ENCODE measurements at places on chromosomes 7 and 10. TPM values are rescaled to one million over a fixed set of nuclear protein-coding genes. Genes with fewer than 3 reads are reported as not detected.

DNA sequence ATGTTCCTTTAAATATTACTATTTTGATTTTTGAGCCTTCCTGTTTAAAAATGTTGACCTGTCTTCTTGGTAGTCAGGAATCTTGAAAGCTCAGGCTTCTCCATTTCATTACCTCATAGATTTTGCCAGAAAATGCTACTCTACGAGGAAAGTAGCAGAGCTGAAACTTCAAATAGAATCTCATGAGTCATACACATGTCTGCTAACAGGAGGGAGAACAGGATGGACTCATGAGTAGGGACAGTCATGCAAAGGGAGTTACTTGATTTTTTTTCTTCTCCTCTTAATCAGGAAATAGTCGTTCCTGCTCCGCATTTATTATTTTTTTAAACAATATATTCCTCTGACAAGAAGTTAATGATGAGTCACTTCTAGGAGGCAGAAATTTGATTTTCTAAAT lies 37.0 kb upstream of the MINDY3 start:
- DNase-seq = peak; percentile 27
- H3K36me3 ChIP-seq = no peaks in the 10 kb centered on the region
- H3K27ac ChIP-seq = no peak overlapping the region
- no peaks in the 10 kb centered on the region for H3K4me1 ChIP-seq
- H3K4me3 ChIP-seq = no peak overlapping the region

- H3K4me3 ChIP-seq = no peak overlapping the region
- peak; percentile 67 for DNase-seq
- H3K4me1 ChIP-seq = peaks cover 15% of the 10 kb centered on the region
Measured at GRCh38 chr7:34838329-34838728, 180.3 kb downstream of the NPSR1 start.

DNA sequence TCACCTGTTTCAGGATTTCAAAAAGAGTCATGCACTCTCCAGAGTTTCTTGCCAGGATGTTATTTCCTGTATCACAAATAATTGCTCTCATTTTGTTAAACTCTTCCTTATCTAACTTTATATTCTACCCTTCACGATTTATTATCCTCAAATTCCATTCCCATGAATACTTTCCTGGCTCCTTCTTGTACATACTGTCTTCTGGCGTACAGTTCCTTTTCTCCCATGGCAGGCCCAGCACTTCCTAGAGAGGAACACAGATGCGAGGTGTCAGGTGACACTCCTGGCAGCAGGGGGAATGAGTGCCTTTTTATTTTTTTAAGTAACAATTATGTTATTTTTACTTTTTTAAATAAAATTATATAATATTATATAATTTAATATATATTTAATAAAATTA lies 411.9 kb downstream of the TFEC start:
- no peak overlapping the region for H3K27ac ChIP-seq
- no peaks in the 10 kb centered on the region for H3K4me1 ChIP-seq
- H3K27me3 ChIP-seq = no peaks in the 10 kb centered on the region
- peak; percentile 85 for DNase-seq
- no peak overlapping the region for H3K4me3 ChIP-seq
- H3K36me3 ChIP-seq = no peaks in the 10 kb centered on the region

DNA sequence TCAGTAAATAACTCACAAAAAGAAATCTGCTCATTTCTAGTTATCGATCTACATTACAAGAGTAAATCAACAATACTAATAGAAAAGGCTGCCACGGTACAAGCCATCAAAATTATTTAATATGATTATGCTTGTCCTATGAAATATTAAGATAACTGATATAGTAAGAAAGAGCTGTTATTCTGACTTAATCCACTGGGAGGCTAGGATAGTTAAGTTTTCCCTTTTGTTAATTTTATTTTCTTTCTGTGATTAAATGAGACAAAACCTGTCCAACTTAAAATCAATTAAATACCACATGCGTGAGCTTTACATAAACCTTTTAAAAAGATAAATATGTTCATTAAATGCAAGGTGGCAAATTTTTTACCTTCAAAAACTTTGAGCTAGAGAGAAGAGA lies 114.8 kb downstream of the LMBR1 start:
- H3K27ac ChIP-seq = no peak overlapping the region
- no peak overlapping the region for H3K4me3 ChIP-seq
- no peaks in the 10 kb centered on the region for H3K4me1 ChIP-seq
- no peaks in the 10 kb centered on the region for H3K36me3 ChIP-seq

GRCh38 chr10:89566992-89567391 lies 31.6 kb upstream of the SLC16A12 start:
- H3K27ac ChIP-seq = no peak overlapping the region
- peaks cover 2% of the 10 kb centered on the region for H3K27me3 ChIP-seq
- H3K36me3 ChIP-seq = no peaks in the 10 kb centered on the region
- no peak overlapping the region for H3K4me3 ChIP-seq
- no peaks in the 10 kb centered on the region for H3K4me1 ChIP-seq

GRCh38 chr7:117667456-117667855 lies 187.6 kb downstream of the CFTR start:
- H3K27me3 ChIP-seq = no peaks in the 10 kb centered on the region
- no peak overlapping the region for H3K4me3 ChIP-seq
- peak; percentile 34 for DNase-seq

GRCh38 chr7:149240637-149241036 lies 1.2 kb downstream of the ZNF212 start:
- no peak for DNase-seq
- no peaks in the 10 kb centered on the region for H3K27me3 ChIP-seq
- peak overlapping the region; percentile 92 for H3K4me3 ChIP-seq
- peak overlapping the region; percentile 0 for H3K27ac ChIP-seq
- H3K4me1 ChIP-seq = peaks cover 13% of the 10 kb centered on the region

DNA sequence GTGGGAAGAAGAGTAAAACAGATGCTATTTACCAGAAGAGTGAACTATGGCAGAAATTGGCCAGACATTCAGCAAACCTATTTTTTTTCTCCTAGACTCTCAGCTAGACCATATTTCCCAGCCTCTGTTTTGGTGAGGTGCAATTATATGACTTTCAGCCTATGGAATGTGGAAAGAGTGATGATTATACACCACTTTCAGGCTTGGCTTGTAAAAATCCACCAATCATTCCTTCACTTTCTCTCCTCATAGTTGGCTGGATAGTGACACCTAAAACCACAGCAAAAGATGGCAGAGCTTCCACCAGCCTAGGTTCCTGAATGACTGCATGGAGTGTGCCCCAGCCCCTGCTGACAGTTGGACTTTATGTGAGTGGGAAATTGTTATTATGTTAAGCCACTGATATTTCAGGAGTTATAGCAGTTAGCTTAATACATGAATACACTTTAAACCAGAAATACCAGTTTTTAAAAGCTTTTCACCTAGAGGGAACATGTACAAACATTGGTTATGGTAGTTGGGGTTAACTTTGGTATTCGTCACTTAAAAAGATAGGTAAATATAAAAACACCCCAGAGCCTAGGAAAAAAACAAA lies 19.1 kb upstream of the TNKS2 start:
- peak; percentile 45 for DNase-seq
- no peak overlapping the region for H3K4me3 ChIP-seq
- H3K36me3 ChIP-seq = no peaks in the 10 kb centered on the region
- H3K27ac ChIP-seq = no peak overlapping the region
- peaks cover 6% of the 10 kb centered on the region for H3K27me3 ChIP-seq

DNA sequence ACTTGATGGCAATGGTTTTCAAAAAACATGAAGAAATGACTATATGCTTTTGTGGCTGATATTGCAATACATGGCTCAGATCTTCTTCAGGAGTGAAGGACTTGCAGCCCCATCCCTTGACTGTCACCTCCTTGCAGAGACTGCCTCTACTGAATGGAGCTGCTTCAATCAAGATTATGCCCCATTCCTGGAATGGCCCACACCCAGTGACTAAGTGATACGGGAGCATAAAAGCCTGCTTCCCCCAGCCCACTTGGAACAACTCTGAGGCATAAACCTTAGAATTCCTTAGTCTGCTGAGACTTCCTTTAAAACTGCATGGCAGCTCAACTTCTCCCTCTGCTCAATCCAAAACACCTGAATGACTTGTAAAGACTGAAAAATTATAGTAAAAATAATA lies 957.1 kb downstream of the SORCS3 start:
- no peak overlapping the region for H3K4me3 ChIP-seq
- H3K27ac ChIP-seq = no peak overlapping the region
- no peaks in the 10 kb centered on the region for H3K36me3 ChIP-seq
- no peak for DNase-seq
- H3K27me3 ChIP-seq = no peaks in the 10 kb centered on the region
- no peaks in the 10 kb centered on the region for H3K4me1 ChIP-seq

- no peak overlapping the region for H3K27ac ChIP-seq
- no peaks in the 10 kb centered on the region for H3K36me3 ChIP-seq
- no peaks in the 10 kb centered on the region for H3K27me3 ChIP-seq
- no peak overlapping the region for H3K4me3 ChIP-seq
Measured at GRCh38 chr7:67470256-67470751, 473.7 kb downstream of the TYW1 start.

- H3K27me3 ChIP-seq = no peaks in the 10 kb centered on the region
- peak; percentile 69 for DNase-seq
- H3K4me3 ChIP-seq = no peak overlapping the region
- H3K36me3 ChIP-seq = no peaks in the 10 kb centered on the region
- H3K27ac ChIP-seq = no peak overlapping the region
- no peaks in the 10 kb centered on the region for H3K4me1 ChIP-seq
Measured at GRCh38 chr10:101441541-101442455, 87.8 kb downstream of the BTRC start.

GRCh38 chr7:116929021-116929420 lies 24.3 kb upstream of the ST7 start:
- H3K27ac ChIP-seq = no peak overlapping the region
- no peak for DNase-seq
- H3K36me3 ChIP-seq = no peaks in the 10 kb centered on the region
- H3K27me3 ChIP-seq = peaks cover 2% of the 10 kb centered on the region
- peaks cover 5% of the 10 kb centered on the region for H3K4me1 ChIP-seq

- no peaks in the 10 kb centered on the region for H3K27me3 ChIP-seq
- H3K36me3 ChIP-seq = no peaks in the 10 kb centered on the region
- no peak overlapping the region for H3K4me3 ChIP-seq
- peaks cover 27% of the 10 kb centered on the region for H3K4me1 ChIP-seq
Measured at GRCh38 chr10:7258948-7259523, 151.8 kb downstream of the SFMBT2 start.

DNA sequence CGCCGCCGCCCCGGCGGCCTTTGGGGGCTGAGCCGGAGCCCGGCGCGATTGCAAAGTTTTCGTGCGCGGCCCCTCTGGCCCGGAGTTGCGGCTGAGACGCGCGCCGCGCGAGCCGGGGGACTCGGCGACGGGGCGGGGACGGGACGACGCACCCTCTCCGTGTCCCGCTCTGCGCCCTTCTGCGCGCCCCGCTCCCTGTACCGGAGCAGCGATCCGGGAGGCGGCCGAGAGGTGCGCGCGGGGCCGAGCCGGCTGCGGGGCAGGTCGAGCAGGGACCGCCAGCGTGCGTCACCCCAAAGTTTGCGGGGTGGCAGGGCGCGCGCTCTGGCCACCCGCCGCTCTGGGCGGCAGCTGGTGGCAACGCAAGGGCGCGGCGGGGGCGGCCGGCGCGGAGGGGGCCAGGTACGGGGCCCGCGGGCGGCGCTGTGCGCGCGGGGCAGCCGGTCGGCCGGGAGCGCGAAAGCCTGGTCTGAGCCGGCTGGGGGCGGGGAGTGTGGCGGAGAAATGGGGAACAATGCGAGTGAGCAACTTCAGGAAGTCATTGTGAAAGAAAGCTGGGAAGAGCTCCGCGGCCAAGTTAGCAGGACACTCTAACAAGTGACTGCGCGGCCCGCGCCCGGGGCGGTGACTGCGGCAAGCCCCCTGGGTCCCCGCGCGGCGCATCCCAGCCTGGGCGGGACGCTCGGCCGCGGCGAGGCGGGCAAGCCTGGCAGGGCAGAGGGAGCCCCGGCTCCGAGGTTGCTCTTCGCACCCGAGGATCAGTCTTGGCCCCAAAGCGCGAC lies at the start of gene IKZF1:
TSS of gene IKZF1 (plus strand) at position 588 of the 782 bp plus-strand sequence. CDS start 14,346 bp downstream, outside the sequence.
- peak within 1 kb of the TSS; percentile 17 for H3K4me3 ChIP-seq
- H3K27ac ChIP-seq = no peak within 1 kb of the TSS
- H3K4me1 ChIP-seq = no peaks in the 10 kb centered on the region
- peaks cover 41% of the 10 kb centered on the region for H3K27me3 ChIP-seq
- no peak for DNase-seq
- H3K36me3 ChIP-seq = no peaks in the 10 kb centered on the region

- H3K27ac ChIP-seq = no peak overlapping the region
- H3K4me1 ChIP-seq = no peaks in the 10 kb centered on the region
- H3K4me3 ChIP-seq = no peak overlapping the region
- H3K36me3 ChIP-seq = no peaks in the 10 kb centered on the region
Measured at GRCh38 chr10:7551289-7551688, 115.5 kb downstream of the ITIH5 start.

DNA sequence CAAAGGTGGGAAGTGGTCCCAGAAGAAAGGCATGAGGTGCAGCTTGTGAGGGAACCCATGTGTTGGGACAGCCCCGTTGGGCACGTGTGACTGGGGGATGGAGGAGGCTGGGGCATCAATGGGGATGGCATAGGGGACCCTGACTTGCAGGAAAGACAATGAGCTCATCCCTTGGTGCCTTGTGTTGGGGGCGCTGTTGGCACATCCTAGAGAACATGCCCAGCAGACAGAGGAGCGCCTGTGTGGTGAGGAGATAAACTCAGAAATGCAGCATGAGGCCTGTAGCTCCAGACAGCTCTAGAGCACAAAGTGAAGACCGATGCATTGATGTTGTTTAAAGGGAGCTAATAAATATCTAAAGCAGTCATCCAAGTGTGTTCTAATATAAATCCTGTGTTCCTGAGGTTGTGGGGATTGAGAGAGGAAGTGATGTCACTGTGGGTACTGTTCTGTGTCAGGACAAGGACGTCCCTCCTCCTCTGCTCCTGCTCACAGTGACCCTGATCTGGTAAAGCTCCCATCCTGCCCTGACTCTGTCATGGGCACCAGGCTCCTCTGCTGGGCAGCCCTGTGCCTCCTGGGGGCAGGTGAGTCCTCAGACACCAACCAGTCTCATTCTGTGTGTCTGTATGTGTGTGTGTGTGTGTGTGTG lies 126.1 kb upstream of the PRSS58 start:
- no peaks in the 10 kb centered on the region for H3K27me3 ChIP-seq
- no peaks in the 10 kb centered on the region for H3K4me1 ChIP-seq
- peak; percentile 15 for DNase-seq

DNA sequence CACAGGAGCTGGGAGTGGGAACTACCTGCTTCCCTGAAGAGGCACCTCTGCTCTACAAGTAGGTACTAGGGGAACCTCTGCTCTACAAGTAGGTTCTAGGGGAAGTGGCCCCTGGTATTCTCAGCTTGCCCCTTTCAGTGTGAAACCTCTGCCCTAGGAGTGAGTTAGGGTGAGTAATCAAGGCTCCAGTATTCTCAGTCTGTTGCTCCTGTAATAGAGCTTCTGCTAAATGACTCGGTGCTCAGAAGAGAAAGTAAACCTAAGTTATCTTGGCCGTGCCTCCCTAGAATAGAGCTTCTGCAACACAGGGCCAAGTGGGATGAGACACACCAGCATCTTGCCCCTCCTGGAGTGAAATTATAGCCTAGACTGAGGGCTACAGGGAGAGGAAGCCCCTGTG lies 13.4 kb upstream of the RASSF4 start:
- H3K27ac ChIP-seq = no peak overlapping the region
- no peaks in the 10 kb centered on the region for H3K36me3 ChIP-seq
- H3K4me1 ChIP-seq = no peaks in the 10 kb centered on the region
- DNase-seq = no peak
- H3K27me3 ChIP-seq = no peaks in the 10 kb centered on the region
- no peak overlapping the region for H3K4me3 ChIP-seq

- no peak for DNase-seq
- H3K36me3 ChIP-seq = no peaks in the 10 kb centered on the region
- H3K27me3 ChIP-seq = no peaks in the 10 kb centered on the region
- no peak overlapping the region for H3K27ac ChIP-seq
Measured at GRCh38 chr7:96563409-96563808, 146.2 kb downstream of the SEM1 start.

MEOX2 gene
- total RNA-seq = not detected

FAM237B gene
- not detected for total RNA-seq

PRRT4 gene
- 0.62 TPM for total RNA-seq

NEUROG3 gene
- total RNA-seq = not detected

RAB18 gene
- 179 TPM for total RNA-seq

WDFY4 gene
- 0.25 TPM for total RNA-seq

Data from astrocyte (in vitro differentiated cells and primary cell).